ENCODE measurements at places on chromosomes 6 and 20.

DNA sequence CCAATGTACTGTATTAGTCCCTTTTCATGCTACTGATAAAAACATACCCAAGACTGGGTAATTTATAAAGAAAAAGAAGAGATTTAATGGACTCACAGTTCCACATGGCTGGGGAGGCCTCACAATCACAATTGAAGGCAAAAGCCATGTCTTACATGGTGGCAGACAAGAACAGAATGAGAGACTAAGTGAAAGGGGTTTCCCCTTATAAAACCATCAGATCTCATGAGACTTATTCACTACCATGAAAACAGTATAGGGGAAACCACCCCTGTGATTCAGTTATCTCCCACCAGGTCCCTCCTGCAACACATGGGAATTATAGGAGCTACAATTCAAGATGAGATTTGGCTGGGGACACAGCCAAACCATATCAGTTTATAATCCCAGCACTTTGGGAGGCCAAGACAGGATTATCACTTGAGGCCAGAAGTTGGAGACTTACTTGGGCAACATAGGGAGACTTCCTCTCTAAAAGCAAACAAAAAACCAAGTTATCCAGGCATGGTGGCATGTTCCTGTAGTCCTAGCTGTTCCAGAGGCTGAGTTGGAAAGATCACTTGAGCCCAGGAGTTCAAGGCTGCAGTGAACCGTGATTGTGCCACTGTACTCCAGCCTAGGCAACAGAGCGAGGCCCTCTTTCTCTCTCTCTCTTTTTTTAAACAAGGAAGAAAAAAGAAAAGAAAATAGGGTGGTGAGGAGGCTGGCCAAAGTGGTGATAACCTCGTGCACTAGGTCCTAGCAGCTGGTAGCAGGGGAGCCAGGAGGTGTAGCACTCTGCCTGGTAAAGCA lies 22.9 kb upstream of the DDR1 start:
- no peak for DNase-seq

DNA sequence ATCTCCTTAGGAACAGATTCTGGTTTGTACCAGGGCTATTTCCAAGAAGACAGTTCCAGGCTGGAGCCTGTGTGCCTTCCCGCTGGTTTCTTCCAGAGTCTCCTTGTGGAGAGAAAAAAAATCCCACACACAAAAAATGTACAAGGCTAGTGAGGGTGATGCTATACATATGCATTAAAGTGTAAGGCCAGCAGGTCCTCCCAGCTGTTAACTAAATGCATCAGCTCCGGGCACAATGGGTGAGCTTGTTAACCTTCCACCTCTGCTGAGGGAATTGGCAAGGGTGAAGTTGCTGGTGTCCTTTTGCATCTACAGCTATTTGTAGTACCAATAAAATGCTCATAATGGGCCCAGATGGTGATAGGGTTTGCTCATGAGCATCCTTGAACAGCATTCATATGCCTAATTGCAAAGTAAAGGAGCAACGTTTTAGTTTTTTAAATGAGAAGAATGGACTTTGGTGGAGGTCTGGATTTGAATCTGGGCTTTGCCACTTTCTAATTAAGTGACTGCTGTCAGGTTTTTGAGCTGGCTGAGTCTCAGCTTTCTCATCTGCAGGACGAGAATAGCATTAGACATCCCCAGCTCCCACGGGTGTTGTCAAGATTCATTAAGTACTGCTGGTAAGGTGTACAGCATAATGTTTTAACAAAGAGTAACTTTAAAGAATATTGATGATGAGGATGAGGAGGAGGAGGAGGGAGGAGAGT lies 361.8 kb downstream of the QKI start:
- no peak for DNase-seq

GRCh38 chr6:138897031-138897430 lies 91.0 kb downstream of the REPS1 start:
- DNase-seq, result no peak

DNA sequence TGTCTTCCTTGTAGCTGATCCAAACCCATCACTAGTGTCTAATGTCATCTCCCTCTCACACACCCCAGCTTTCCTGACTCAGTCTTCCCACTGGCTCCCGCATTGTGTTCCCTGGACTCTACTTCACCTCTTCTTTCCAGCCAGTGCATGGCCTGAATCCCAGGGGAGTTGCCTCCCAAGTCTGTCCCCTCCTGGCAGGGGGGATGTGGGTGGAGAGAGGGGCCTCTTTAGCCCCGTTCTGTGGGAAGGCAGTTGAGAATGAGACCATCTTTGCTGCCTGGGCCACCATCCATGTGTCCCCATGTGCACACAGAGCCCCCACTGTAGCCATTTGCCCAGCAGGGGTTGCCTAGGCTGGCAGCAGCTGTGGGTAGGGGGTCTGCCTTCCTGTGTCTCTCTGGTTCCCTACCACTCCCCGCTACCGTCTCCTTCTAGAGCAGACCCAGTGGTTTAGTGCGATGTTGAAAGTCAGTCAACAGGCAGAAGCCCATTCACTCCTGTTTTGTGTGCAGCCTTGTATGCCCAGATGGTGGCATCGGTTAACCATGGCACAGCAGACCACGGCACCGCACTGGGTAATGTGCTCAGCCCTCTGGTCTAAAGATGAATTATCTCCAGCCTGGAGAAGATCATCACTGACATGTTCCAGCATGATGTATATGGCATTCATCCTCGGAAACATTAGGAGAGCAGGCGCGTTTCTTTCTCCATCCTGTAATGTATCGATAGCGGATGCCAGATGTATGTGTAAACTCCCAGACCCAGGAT lies 178.8 kb upstream of the SNX9 start:
- DNase-seq, result peak; percentile 26

DNA sequence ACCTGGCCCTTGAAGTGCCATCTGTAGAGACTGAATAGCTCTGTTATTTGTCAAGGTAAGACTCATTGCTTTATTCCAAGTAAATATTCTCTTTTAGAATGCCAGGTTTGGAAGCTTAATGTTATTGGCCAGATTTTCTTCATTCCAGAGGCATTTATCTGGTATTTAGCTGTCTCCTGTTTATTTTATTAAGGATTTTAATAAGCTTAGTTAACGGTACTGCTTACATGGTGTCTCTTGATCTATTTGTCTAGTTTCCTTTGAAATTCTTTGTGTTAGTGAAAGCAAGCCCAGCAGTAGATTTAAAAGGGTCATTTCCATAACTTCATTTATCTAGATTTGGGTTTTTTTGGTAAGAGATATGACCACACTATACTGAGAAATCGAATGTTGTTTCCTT lies 7.7 kb downstream of the RALY start:
- DNase-seq, result no peak

- no peak for DNase-seq
Measured at GRCh38 chr6:155228546-155229166, 35.2 kb upstream of the CLDN20 start.

- DNase-seq, result no peak
Measured at GRCh38 chr6:96940322-96940721, 15.8 kb downstream of the KLHL32 start.

- DNase-seq, result no peak
Measured at GRCh38 chr20:13013411-13013810, 4.6 kb downstream of the SPTLC3 start.

DNA sequence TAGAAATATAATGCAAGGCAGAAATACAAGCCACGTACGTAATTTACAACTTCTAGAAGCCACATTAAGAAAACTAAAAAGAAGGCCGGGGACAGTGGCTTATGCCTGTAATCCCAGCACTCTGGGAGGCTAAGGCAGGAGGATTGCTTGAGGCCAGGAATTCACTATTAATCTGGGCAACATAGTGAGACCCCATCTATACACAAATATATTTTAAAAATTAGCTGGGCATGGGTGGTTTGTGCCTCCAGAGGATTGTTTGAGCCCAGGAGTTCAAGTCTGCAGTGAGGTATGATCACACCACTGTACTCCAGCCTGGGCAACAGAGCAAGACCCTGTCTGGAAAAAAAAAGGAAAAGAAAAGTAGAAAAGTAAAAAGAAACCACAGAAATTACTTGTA lies 12.3 kb downstream of the MPC1 start:
- DNase-seq, result no peak

DNA sequence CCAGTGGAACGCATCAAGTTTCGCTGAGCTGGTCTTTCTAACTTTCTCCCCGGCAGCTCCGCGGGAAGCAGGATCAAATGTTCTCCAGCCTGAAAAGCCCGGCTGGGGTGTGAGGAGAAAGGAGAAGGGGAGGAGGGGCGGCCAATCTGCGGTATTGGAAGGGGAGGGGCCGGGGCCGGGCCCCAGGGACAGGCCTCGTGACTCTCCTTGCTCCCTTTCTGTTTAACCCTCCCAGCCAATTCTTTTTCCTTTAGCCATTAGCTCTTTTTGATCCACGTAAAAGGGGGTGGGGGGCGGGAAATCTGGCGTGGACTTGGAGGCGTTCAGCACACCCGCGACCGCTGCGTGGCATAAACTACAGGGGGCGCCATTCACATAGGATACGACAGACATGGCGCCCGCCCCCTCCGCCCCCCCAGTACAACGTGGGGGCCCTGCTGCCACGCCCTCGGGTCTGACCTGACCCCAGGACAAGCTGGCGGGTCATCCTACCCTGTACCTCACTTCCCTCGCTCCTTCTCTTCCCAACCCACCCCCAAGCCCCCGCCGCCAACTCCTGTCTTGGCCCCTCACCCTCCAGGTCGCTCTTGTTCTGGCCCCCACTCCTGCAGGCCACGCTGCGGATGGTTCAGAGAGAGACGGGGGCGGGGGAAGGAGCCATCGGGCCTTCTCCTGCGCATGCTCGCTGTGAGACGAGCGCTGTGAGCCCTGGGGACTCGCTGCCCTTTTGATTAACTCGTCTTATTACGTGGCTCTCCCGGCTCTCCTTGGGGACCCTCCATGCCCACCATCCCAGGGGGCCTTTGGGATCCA lies 7.8 kb upstream of the MDGA1 start:
- peak; percentile 72 for DNase-seq

- DNase-seq, result no peak
Measured at GRCh38 chr6:122114717-122115116, 284.7 kb upstream of the HSF2 start.

- DNase-seq, result no peak
Measured at GRCh38 chr6:54020334-54020733, 90.9 kb upstream of the MLIP start.

GRCh38 chr6:91678679-91679446 lies 1092.0 kb upstream of the MAP3K7 start:
- no peak for DNase-seq

- no peak for DNase-seq
Measured at GRCh38 chr6:45965007-45965406, 50.7 kb downstream of the CLIC5 start.

- DNase-seq, result no peak
Measured at GRCh38 chr20:46046588-46047310, 17.7 kb downstream of the SLC12A5 start.

GRCh38 chr20:63086421-63087235 lies 79.9 kb upstream of the BHLHE23 start:
- DNase-seq, result no peak

DNA sequence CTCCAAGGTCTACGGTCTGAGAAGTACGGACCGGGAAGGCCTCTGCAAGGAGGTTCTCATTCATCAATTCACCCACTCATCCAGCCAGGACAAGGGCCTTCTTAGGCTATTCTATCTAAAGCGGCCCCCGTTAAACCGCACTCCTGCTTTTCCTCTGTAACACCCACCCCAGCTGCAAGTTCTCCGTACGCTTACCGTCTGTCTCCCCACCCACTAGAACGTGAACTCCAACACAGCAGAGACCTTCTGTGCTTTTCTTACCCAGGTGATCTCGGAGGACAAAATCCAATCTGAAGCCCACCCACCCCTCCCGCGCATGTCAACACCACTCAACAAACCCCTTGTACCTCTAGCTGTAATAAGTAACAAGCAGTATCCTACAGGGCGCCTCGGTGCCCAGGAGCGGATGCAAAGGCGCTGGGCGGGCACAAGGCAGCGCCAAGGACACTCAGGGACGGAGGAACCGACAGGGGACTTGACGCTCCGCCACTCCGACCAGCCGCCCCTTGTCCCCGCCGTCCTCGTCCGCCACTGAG lies 351 bp downstream of the AURKA start:
- peak; percentile 12 for DNase-seq

- no peak for DNase-seq
Measured at GRCh38 chr6:55496201-55496600, 82.8 kb downstream of the HMGCLL1 start.

DNA sequence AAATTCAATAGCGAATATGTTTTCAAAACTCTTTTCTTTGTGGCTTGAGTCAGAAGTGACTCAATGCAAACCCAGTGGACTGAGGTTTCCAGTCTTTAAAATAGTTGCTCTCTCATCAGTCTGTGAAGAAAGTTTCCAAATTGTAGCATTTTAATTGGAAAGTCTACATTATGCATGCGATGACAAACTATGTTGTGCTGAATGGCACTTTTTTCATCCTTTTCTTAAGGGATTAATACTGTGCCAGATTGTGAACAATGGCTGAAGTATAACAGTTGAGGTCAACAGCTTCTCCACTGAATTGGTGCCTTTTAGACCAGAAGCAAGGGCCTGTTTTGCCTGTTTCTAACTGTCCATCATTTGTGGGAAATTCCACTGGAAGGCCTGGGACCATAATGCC lies 377.1 kb downstream of the BTBD9 start:
- no peak for DNase-seq

DNA sequence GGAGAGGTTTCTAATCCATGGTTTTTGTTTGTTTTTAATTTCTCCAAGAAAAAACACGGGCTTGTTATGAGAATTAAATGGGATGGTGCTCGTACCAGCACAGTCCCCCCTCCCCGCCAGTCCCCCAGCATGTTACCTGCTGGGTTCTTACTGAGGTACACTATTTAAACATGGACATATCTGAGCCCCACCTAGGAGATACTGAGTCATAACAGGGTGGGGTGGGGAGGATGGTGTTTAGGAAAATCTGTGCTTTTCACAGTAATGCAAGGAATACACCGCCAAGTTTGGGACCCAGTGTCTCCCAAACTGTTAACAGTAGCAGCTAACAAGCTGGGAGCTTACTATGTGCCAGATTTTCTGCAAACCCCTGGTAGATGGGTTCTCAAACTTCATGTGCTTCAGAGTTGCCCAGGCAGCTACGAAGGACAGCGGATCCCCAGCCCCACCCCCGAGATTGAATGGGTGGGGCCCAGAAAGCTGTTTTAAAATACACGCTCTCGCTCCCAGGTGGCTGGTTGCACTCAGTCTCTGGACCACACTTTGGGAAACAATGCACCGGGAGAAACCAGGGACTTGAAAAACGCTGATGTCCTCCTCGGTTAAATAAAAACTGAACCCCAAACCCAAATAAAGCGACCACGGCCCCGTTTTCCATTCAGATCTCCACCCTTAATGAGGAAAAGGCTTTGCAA lies 995 bp downstream of the ZFP64 start:
- peak; percentile 60 for DNase-seq

DNA sequence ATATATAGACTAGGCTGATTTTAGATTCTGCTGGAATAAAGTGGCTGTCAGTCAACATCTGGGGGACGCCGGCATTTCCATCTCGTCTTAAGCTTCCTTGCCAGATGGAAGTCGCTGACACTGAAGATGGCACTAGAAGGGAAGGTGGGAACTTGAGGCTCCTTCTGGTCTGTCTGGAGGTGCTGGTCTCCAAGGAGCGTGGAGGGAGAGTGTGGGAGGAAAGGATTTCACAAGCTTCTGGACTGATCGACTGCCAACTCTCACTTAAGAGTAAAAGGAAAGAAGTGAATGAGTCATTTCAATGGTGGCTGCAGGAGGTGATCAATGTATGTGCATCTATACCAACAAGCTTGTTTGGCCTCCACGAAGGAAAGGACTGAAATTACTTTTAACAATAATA lies 40.4 kb downstream of the DUSP22 start:
- peak; percentile 46 for DNase-seq

All from activated CD4-positive, alpha-beta T cell treated with anti-CD3 and anti-CD28 coated beads, Interleukin-10, Interleukin-2, amounts not matched to agents 100 ng/mL and 50 ng/mL, durations not matched to agents 16 hours and 8 hours (primary cell).